SK-N-MC (cell line): ENCODE measurements at places on chromosomes 12 and 14.

- DNase-seq = no peak
Measured at GRCh38 chr12:79360286-79360685, 330.5 kb downstream of the PAWR start.

DNA sequence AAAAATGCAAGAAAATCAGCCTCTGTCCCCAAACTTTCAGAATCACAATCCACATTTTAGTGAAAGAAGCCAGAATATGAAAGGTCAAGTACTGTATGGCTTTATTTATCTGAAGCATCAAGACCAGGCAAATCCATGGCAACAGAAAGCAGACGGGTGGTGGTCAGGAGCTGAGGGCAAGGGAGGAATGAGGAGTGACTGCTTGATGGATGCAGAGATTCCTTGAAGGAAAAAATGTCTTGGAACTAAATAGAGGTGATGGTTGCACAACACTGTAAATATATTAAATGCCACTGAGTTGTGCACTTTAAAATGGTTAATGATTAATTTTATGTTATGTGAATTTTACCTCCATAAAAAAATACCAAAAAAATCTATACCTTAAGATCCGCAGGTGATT, 165.1 kb downstream of the GXYLT1 start:
- DNase-seq = no peak

DNA sequence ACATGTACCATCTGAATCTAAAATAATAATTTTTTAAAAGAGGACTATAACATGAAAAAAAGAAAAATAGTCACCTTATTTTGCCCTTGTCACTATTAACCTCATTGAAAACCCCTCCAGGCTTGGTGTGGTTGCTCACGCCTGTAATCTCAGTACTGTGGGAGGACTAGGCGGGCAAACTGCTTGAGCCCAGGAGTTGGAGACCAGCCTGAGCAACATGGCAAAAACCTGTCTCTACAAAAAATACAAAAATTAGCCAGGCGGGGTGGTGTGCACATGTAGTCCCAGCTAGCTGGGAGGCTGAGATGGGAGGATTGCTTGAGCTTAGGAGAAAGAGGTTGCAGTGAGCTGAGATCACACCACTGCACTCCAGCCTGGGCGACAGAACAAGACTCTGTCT, 126.3 kb upstream of the KRAS start:
- no peak for DNase-seq

GRCh38 chr12:52081263-52081733, 1.8 kb downstream of the SMIM41 start:
- no peak for DNase-seq

DNA sequence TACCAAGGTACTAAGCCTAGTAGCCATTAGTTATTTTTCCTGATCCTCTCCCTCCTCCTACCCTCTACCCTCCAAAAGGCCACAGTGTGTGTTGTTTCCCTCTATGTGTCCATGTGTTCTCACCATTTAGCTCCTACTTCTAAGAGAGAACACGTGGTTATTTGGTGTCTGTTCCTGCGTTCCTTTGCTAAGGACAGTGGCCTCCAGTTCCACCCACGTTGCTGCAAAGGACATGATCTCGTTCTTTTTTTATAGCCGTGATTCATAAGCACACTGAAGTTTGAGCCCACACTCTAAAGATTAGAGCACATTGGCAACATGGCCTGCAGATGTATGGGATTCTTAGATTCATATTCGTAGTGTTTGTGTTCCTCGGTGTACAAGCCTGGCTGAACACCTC, 8.1 kb upstream of the STX2 start:
- no peak for DNase-seq

GRCh38 chr12:27981874-27982273, 9.3 kb upstream of the PTHLH start:
- DNase-seq = no peak

DNA sequence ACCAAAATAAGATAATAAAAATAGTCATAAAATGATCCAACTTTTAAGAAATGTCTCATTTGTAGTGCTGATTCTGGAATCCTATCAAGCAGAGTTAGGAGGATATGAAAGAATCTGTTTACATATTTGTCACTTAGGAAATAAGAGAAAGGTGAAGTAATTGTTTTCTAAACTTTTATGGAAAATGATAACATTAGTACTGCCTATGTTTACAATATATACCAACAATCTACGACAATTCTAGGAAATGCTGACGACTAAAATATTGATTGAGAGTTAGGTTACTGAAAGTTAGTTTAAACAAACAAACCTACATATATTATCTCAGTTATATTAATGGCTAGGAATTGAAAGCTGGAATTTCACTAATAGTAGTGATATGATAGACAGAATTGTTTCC, 18.0 kb downstream of the TSPAN19 start:
- no peak for DNase-seq

DNA sequence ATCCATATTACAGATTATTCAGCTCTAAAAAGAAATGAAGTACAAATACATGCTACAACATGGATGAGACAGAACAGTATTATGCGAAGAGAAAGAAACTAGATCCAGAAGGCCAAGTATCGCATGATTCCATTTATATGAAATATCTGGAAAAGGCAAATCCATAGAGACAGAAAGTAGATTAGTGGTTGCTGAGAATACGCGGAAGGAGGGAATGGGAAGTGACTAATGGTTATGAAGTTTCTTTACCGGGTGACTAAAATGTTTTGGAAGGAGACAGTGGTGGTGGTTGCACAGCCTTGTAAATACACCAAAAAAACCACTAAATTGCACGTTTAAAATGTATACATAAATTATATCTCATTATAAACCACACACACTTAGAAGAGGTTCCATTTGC, 12.5 kb downstream of the PRDM4 start:
- no peak for DNase-seq

GRCh38 chr12:130925666-130926015, 28.1 kb upstream of the ADGRD1 start:
- no peak for DNase-seq

DNA sequence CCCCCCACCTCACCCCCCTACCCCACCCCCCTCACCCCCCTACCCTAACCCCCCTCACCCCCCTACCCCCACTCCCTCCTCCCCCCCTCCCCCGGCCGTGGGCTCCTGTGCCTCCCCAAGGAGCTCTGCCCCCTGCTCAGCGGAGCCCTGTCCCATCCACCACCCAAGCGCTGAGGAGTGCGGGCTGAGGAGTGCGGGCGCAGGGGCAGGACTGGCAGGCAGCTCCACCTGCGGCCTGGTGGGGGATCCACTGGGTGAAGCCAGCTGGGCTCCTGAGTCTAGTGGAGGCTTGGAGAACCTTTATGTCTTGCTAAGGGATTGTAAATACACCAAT, 2.3 kb upstream of the JPH4 start:
- no peak for DNase-seq

DNA sequence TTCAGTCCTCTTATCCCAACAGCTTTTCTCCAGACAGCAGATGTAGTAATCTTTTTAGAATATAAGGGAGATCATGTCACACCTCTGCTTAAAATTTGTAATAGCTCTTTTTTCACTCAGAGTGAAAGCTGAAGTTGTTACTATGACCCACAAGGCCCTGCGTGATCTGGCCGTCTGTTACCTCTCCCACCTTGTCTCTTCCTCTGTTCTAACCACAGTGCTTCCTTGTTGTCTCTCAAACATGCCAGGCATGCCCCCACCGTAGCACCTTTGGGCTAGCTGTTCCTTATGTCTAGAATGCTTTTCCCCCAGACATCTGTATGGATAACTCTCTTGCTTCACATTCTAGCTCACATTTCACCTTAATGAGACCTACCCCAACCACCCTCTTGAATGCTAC, 6.5 kb downstream of the NECAP1 start:
- no peak for DNase-seq

GRCh38 chr12:95088379-95088778, 15.0 kb upstream of the NR2C1 start:
- no peak for DNase-seq

- no peak for DNase-seq
Measured at GRCh38 chr12:64181430-64182291, 40.4 kb downstream of the KICS2 start.

DNA sequence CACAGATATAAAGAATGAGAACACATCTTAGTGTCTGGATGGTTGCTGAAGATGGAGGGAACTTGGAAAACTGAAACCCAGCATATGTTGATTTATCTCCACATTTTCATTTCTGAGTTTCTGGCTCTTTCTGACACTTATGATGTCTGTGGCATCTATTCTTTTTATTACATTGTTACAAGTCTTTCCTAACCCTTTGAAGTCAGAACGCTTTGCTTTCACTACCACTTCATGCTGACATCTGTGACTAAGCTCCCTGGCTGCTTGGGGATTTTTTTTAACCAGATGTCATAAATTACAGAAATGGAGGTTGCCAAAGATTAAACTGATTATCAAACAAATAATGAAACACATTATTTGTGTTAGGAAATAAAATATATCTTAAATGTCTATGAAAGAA, 188.7 kb downstream of the KITLG start:
- no peak for DNase-seq

DNA sequence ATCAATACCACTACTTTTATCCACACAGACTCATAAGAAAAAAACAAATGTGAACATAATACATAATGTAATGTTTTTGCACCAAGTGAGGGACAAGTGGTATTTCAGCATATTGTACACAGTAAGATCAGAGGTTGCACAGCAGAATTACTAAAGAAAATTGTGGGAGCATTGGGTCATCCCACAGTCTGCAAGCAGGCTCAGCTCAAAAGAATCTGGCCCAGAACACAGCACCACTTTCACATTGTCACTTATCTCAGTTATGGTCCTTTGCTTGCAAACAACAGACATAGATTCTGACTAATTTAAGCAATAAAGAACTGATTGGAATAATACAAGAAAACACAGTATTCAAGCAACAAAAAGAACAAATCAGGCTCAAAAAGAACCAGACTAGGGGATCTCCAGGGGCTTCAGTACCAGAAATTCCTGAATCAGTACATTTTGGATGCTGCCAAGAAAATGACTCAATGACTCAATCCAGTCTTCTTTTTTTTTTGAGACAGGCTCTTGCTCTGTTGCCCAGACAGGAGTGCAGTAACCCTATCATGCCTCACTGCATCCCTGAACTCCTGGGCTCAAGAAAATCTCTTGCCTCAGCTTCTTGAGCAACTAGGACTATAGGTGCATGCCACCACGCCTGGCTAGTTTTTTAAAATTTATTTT, 42.9 kb upstream of the EEA1 start:
- DNase-seq = no peak

DNA sequence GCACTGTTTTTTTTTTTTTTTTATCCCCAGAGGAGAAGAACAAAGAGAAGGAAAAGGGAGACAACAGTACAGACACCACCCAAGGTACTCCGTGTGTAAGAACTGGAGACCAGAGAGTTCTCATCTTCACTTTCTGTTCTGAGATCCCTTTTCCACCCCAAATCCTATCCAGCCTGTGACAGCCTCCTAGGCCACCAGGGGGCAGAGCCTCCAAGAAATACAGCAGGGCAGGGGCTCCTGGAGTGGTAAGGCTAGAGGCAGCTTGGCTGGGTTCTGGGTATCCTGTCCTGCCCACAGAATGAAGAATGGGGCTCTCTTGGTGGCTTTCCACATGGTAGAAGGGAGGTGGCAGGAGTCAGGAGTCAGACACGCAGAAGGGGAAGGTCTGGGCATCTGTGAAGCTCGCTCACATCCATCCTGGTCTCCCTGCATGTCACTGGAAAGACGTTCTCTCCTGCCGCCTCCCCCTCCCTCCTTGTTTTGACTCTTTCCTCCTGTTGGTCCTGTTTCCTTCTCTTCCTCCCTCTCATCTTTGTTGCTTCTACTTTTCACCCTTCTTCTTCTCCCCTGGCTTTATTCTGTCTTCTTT, 12.0 kb downstream of the CLSTN3 start:
- no peak for DNase-seq

- no peak for DNase-seq
Measured at GRCh38 chr14:60002819-60003492, 83.0 kb downstream of the LRRC9 start.

- DNase-seq = no peak
Measured at GRCh38 chr12:121110211-121110940, 22.3 kb upstream of the P2RX7 start.
